ENCODE measurements at places on chromosomes 13 and 19.

- no peak for DNase-seq
Observed at GRCh38 chr13:111875915-111876314, 191.0 kb upstream of the SOX1 start.

GRCh38 chr13:25095851-25096453, at the start of gene PABPC3:
PABPC3 (plus strand) TSS chr13:25096136; CDS start chr13:25096199, 63 bp downstream.
- DNase-seq = peak; percentile 10

- no peak for DNase-seq
Observed at GRCh38 chr19:18843960-18844359, 12.2 kb downstream of the UPF1 start.

DNA sequence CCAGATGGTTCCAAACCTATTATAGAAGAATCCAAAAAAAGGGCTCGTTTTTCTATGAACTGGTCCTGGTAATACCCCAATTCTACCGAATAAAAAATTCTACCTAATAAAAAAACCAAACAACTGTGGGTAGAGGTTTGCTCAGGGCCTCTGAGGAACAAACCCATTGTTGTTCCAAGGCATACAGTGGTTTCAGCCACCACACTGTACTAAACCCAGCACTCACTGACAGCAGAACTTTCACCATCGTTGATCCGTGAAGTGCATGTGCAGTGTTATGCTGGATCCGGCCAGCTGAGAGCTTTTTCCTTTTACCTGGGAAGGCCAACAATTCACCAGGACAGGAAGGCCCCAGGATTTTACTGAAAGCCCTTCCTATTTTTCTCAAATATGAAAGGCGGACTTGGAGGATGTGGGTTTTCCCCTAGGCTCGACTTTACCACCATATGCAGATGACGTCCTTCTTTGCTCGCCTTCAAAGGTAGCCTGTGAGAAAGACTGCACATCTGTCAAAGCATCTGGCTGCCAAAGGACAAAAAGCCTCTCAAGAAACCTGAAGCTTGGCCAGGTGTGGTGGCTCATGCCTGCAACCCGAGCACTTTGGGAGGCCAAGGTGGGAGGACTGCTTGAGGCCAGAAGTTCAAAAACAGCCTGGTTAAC, 7.2 kb upstream of the PABPC3 start:
- no peak for DNase-seq

GRCh38 chr13:46343279-46343994, 43.6 kb downstream of the RUBCNL start:
- DNase-seq = no peak

GRCh38 chr19:31671411-31672035, 322.3 kb upstream of the TSHZ3 start:
- DNase-seq = no peak

Measured in cardiac fibroblast (primary cell).